ENCODE measurements at places on chromosomes 1 and 21.
A peak's percentile ranks its signal among the peaks of the same experiment; 100 is the strongest.

DNA sequence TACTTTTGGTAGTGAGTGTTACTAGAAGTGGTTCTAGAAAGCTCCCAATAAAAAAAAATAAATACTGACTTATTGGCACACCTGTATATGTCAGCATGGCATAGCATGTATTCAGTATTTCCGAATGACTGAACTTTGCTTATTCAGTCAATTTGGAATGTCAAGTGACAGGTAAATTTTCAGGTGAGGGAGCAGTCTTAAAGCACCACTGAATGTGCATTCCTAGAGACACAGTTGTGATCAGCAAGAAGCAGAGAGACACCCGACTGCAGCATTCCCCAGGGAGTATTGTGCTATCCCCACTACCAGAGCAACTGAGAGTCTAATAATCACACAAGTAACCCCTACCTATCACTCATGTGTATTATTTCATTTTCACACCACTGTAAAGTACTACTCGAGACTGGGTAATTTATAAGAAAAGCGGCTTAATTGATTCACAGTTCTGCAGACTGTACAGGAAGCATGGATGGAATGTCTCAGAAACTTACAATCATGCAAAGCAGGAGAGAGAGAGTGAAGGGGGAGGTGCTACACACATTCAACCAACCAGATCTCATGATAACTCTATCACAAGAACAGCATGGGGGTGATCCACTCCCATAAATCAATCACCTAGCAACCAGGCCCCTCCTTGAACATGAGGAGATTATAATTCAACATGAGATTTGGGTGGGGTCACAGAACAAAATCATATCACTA is 201.5 kb downstream of the TBX15 start:
- DNase-seq, result no peak

- no peak for DNase-seq
Measured at GRCh38 chr1:67793562-67793961, 39.7 kb downstream of the GNG12 start.

DNA sequence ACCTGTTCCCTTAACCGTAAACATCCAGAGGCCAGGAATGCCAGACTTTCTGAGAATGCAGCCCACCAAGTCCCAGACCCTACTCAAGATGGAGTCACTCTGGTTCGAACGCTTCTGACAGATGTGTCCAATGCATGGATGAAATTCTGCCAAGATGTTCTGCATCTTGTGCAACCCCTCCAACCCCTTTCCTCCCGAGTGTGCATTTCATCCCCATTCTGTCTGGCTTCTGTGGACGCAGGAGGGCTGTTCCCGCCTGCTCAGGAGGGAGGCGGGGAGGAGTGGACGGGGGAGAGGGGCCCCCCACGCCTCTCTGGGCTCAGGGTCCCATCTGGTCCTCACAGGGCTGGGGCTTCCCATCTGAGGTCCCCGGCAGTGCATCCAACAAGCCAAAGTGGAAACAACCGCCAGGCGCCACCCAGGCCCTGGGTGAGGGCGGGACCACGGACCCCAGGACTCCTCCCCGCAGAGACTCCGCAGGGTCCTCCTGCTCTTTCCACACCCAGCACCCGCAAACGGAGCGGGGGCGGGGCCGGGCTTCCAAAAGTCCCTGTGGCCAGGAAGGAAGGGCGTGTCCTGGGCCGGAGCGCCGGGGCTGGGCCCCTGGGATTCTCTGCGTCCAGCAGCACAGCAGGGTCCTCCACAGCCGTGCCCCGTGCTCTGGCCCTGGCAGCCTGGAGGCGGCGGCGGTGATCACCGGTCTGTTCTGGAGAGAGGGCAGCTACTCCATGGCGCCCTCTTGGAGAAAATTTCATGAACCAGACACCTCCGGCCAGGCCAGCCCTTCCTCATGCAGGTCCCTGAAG is 27.8 kb upstream of the SUMO3 start:
- DNase-seq, result peak; percentile 33

DNA sequence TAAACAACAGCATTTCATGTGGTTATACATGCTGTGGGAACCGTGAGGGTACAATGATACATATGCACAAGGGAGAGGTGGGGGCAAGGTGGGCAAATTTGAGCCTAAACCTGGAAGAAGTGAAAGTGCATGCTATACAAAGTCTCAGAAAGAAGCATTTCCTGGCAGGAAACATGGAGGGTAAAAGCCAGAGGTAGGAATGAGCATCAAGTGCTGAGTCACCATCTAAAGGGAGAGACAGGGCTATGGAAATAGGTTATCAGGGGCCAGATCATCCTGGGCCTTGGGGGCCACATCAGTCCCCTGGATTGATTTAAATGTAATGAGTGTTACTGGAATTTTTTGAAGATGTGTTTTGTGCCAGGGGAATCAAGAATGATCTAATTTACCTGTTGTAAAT is 60.1 kb upstream of the DAB1 start:
- no peak for DNase-seq

- DNase-seq, result no peak
Measured at GRCh38 chr1:173100476-173101107, 49.9 kb upstream of the TNFSF18 start.

DNA sequence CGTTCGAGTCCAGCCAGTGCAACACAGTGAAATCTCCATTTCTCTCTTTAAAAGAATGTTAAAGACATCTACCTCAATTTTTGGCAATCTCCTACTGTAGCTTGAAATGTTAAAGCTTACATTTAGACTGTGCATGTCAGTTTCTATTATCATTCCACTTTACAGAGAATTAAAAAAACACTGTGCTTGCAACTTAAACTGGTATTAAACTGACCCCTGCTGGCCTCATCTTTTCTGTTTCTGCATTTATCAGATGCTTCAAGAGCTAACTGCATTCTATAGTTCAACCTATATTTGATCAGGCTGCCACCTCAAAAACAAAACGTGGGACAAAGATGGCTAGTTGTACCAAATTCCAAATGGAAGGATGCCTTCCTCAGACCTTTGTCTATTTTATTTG is 226.5 kb downstream of the SMYD3 start:
- DNase-seq, result no peak

- no peak for DNase-seq
Measured at GRCh38 chr1:231107600-231108326, 54.1 kb upstream of the TRIM67 start.

DNA sequence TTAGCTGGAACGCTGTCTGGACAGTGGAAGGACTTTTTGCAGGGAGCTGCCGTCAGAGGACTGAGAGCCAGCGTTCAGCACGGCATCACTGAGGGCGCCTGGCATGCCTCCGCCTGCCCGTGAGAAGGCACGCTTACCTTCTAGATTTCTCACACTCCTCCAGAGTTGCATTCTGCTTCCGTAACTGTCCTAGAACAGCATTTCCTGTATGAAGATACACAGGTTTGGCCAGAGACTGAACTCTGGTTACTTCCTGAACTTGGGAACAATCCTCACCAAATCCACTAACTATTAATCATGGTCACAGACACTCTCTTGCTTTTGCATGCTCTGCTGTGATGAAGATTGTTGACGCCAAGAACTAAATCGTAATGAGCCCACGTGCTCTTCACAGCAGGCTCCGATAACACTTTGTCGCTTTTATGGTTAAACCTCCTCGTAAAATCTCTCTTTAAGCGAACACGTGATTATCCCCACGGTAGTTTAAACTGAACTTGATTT is 93.5 kb downstream of the KIF26B start:
- DNase-seq, result no peak

- DNase-seq, result no peak
Measured at GRCh38 chr21:27422435-27422834, 455.5 kb upstream of the ADAMTS5 start.

DNA sequence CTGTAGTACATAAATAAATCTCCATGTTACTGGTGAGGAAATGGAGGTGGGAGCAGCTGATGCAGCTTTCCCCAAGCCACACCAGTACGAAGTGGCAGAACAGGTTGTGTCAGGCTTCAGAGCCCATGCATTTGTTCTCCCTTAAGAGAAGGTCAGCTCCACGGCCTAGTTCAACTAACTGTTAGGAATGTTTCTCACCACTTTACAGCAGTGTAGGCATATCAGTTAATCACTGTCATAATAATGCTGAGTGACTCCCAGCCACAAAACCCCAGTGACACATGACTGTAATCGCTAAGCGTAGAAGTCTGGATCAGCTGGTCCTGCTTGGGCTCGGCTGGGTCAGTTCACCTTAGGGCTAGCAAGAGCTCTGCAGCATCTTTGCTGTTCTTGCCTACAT is 90.4 kb downstream of the VPS26C start:
- no peak for DNase-seq

DNA sequence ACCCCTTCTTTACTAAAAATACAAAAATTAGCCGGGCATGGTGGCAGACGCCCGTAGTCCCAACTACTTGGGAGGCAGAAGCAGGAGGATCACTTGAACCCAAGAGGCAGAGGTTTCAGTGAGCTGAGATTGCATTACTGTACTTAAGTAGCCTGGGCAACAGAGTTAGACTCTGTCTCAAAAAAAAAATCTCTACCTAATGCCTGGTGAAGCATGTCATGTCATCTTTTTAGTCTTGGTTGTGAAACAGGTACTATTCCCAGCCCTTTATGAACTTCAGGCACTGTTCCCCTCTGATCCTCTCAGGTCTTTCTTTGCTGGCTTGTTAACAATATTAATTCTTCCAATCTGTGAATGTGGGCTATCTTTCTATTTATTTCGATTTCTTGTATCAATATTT is 22.1 kb downstream of the PRRC2C start:
- no peak for DNase-seq

DNA sequence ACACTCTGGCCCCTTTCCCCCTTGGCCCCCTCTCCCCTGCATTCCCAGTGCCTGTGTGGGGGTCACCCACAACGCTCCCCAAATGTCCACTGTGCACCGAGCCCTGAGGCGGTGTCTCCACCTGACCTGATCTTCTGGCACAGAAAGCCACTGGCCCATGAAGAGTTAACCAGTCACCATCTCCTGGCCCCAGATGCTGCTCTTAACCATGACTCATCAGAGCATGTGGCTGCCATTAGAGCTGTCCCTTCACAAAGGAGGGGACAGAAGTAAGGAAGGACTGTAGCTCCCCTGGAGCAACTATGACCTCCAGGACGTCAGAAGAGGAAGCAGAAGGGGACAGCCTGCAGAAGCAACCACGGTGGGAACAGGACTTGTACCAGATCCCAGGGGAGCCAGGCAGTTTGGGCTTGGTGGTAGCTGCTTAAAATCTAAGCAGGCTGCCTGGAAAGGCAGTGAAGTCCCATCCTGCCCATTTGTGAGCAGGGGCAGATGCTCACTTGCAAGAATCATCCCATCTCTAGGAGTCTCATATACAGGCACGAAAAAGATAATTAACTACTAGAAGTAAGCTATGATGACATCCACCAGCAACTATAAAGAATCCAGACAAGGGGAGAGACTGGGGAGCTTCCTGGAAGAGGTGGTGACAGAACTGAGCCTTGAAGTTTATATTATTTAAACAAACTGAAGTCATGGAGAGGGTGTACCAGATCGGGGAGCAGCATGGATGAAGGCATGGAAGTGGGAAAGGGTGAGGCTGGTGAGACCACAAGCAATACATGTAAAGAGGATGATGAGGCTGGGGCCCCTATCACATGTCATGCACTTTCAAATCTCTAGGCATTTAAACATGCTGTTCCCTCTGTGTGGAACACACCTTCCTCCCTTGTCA is 1.1 kb upstream of the TTC39A start:
- DNase-seq, result no peak

DNA sequence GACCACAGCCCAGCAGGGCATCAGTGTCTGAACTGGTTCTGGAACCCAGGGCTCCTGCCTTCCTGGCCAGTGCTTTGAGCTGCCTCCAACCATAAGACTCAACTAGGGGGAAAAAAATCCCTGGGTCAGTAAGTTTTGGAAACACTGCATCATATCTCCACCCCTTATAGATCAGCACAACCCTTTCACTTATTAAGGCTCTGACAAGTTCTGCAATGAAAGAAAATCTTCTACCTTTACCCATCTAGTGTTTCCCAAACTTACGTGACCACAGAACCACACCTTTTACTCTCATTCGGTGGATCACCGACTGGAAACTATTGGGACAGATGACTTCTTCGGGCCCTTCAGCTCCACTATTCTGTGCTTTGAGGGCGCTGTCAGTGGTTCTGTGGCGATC is 78.4 kb upstream of the TMEM51 start:
- DNase-seq, result no peak

GRCh38 chr1:10522322-10522860 is 47.6 kb downstream of the PEX14 start:
- DNase-seq, result no peak

DNA sequence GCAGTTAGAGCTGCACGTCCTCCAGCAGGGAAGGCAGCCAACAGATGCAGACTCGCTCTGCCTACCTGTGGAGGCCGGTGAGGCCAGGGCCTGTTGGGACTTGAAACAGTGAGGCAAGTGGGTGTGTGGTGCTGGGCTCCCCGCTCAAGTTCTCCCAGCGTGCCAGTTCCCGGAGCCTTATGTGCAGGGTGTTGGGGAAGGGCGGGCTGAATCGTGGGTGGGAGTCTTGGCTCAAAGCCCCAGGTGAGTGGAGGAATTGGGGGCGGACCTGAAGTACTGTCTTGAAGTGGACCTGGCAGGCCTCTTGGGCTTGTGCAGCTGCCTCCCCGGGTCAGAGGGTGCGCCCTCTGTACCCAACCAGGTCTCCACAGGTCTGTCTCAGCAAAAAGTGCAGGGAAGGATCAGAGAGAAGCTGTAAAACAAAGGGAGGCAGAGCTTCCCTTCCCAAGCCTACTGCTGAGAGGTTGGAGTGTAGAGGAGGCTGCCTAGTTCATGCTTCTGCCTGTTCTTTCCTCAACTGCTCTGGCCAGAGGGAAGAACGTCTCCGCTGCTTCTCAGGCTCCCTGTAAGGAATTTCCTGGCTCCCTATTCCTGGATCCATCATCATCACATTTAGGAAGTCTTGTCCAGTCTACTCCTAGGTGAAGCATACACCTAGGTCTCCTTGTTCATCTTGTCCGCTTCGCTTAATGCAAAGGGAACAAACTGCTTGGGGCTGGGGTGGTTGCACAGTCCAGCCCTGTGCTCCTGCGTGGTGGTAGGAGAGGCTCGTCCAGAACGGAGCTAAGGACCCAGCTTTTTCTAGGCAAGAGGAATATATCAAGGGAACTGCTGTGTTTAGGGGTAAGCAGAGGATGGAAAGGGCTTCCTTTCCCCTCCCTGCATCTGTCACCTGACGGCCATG is 14.9 kb downstream of the UTP11 start:
- no peak for DNase-seq

GRCh38 chr1:184909019-184909418 is 65.3 kb downstream of the NIBAN1 start:
- DNase-seq, result no peak

GRCh38 chr1:161739865-161740566 is 9.6 kb upstream of the DUSP12 start:
- no peak for DNase-seq

DNA sequence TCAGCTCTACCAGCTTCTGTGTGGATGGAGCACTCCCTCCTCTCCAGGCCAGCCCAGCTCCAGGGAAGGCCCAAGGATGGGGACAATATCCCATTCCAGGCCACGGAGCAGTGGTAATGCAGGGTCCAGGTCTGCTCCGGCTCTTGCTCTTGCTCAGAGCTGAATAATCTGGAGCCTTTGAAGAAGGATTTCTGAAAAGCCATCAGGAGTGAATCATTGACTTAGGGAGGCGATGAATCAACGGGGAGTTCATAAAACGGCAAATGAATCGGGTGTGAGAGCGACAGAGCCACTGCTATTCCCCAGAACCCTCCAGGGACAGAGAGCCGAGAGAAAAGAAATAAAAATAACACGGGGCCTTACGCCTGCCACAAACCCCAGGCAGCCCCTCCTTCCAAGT is 7.7 kb downstream of the POU3F1 start:
- DNase-seq, result no peak

- DNase-seq, result no peak
Measured at GRCh38 chr1:84571150-84571535, 3.1 kb downstream of the CTBS start.

- DNase-seq, result no peak
Measured at GRCh38 chr1:84339503-84339902, 38.0 kb downstream of the SAMD13 start.
